ENCODE measurements at places on chromosomes 6 and 20.

GRCh38 chr6:148521586-148521985 lies 178.9 kb downstream of the SASH1 start:
- no peak for DNase-seq

- DNase-seq = no peak
Measured at GRCh38 chr20:58994390-58995159, 12.5 kb downstream of the CTSZ start.

DNA sequence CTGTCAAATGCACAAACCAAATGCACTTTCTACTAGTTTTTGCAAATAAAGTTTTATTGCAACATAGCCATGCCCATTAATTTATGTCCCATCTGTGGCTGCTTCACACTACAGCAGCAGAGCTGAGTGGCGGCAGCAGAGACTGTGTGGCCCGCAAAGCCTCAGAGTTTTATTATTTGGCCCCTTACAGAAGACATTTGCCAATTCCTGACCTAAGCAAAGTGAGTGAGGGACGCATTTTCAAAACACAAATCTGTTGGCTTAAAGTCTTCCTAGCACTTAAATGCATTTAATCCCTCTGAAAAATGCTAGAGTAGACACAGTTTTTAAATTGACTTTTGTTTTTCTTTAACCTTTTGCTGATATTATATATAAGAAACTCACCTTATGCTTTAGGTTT lies 126.4 kb downstream of the PHACTR3 start:
- no peak for DNase-seq

GRCh38 chr6:132797951-132798868 lies at the start of gene SLC18B1:
SLC18B1 (minus strand) TSS chr6:132798637; CDS start chr6:132798456, 181 bp downstream.
- peak; percentile 68 for DNase-seq

DNA sequence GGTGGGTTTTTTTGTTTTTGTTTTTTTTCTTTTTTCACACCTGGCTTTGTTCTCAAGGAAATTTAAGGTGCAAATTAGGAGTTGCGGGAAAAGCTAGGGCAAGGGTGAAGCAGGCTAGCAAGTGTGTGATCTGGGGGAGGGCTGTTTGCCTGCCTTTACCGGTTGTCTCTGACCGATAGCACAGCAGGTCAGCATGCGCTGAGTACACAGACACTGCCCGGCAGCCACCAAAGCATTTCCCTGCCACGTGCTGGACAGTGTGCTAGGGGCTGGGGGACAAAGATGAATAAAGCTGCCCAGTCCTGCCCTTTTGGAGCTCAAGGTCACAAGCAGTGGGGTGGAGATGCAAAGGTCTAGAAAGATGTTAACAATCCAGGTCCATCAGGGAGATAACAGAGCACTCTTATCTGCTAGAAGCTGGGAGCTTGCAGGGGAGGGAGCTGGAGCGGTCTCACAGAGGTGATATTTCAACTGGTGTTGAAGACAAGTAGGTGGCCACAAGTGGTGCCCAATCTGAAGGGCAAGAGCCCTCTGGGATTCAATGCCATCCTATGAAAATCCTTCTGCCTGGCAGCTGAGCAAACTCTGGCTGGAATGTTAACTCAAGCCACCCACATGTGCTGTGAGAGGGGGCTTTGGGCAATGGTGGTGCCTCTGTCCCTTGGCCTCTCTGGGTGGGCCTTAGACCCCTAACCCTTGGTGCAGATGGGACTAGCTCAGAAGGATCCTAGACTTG lies 24.5 kb downstream of the TTBK1 start:
- no peak for DNase-seq

DNA sequence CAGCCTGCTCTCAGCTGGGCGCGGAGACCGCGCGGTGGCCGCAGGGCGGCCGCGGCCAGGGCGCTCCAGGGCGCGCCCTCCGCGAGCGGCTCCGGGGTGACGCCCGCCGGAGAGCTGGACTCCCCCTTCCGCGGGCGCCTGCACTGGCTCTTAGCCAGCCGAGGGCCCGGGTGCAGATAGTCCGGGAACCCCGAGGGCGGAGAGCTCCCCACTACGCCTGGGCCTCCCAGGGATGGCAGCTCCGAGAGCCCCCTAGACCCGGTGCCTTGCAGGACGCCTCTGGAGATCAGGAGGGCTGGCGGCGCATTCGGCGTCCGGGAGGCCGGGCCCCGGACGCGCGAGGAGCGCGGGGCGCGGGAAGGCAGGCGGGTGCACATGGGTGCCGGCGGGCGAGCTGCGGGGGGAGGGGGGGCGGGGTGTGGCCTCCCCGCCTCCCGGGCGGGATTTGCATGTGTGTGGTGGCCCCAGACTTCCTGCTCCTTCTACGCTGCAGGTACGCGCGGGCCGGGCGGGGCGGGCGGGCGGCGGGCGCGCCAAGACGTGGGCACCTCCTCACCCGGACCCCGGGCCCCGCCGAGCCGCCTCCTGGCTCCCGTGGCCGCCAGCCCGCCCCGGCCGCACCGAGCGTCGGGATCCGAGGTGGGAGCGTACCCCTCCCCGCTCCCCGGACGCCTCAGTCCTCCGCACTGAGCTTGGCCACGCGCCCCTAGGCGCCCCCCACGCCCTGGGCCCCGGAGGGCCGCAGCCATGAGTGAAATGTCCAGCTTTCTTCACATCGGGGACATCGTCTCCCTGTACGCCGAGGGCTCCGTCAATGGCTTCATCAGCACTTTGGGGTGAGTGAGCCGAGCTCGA lies at the start of gene ITPR3:
Gene ITPR3, plus strand, starts transcription at position 467 of the 855 bp plus-strand sequence. Its CDS starts 281 bp downstream, at position 748.
- DNase-seq = no peak

- no peak for DNase-seq
Measured at GRCh38 chr6:23688650-23689049, 437.4 kb upstream of the NRSN1 start.

DNA sequence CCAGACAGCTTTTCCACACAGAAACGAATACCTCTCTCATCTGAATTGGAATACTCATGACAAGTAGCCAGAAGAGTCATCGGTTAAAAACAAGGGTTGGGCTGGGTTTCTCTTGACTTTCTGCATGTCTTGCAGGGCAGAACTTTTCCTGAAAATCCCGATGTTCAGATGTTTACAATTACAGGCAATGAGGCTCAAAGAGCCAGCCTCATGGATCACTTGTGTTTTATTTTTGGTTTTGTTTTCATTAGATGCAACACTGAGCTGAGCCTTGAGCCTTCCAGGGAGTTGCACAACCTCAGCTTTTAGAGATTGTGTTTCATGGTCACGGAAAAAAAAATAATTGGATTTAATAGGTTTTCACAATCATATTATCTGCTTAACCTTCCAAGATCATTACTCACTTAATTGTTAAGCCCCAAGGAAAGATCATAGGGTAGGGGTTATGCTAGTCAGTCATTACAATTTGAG lies 288.1 kb upstream of the PRDM1 start:
- DNase-seq = no peak
